ENCODE measurements at places on chromosomes 11 and 22. TPM values are rescaled to one million over a fixed set of nuclear protein-coding genes. Genes with fewer than 3 reads are reported as not detected.

The AMBRA1 gene
- polyA plus RNA-seq: 5.2 TPM

The KBTBD3 gene
- polyA plus RNA-seq: 4.2 TPM

The KDM4E gene
- polyA plus RNA-seq: not detected

The NTM gene
- polyA plus RNA-seq: 0.43 TPM

The OR52I2 gene
- polyA plus RNA-seq: not detected

The NAALAD2 gene
- polyA plus RNA-seq: 2.7 TPM
